SJSA1 (cell line): ENCODE measurements at places on chromosomes 16 and 17. TPM values are rescaled to one million over a fixed set of nuclear protein-coding genes. Genes with fewer than 3 reads are reported as not detected.

- no peak for DNase-seq
Observed at GRCh38 chr17:72343911-72344310, 223.1 kb downstream of the SOX9 start.

DNA sequence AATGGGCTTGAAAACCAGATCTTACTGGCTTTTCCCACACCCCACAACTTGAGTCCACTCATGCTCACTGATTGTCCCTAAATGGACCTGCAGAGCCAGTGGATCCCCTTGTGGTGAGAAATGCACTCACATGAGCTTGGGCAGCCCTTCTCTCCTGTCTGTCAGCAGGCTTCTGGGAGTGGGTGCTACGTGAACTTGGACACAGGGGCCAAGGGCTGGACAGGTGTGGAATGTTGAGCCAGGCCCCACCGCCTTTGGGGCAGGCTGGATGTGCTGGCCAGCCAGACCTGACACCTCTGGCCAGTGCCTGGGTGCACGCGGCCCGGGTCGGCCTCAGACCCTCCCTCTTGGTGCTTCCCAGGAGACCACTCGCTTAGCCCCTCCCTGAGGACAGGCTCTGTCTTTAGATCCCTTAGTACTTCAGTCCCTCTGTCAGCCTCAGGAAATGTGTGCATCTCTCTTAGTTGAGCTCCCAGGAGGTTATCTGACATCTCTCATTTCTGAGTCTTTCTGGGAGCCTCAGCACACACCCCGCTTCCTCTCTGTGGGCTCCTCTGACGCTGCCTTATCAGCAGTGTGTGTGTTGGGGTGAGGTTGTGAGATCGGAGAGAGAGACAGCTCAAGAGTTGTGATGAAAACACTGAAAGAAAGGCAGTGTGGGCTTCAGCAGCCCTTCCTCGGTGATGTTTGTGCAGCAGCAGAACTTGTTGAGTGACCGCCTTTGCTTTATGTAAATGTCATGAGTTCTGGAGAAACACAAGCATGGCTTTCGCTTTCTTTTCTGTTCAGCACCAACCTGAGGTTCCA is 117.0 kb downstream of the RAB11FIP4 start:
- no peak for DNase-seq

- DNase-seq = peak; percentile 60
Observed at GRCh38 chr17:61218438-61218837, 181.2 kb upstream of the TBX2 start.

- no peak for DNase-seq
Observed at GRCh38 chr17:57397402-57397801, 141.1 kb downstream of the MSI2 start.

DNA sequence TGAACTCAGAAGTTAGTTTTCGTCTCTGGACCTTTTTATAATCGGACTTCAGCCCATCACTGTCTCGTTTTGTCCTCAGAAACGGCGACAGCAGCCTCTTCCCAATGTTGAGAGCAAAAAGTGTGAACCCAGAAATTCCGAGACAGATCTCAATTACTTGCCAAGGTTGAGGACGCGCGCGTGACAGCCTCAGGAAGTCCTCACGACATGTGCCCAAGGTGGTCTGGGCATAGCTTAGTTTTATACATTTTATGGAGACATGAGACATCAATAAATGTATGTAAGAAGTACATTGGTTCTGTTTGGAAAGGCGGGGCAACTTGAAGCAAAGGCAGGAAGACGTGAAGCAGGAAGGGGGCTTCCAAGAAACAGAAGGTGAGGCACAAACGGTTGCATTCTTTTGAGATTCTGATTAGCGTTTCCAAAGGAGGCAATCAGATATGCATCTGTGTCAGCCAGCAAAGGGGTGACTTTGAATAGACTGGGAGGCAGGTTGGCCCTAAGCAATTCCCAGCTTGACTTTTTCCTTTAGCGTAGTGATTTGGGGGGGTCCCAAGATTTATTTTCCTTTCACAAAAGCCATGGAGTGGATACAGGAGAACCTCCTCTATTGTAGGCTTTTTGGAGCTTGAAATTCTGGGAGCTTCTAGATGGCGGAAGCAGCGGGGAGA is 583 bp upstream of the ZNF747 start:
- DNase-seq = peak; percentile 35

DNA sequence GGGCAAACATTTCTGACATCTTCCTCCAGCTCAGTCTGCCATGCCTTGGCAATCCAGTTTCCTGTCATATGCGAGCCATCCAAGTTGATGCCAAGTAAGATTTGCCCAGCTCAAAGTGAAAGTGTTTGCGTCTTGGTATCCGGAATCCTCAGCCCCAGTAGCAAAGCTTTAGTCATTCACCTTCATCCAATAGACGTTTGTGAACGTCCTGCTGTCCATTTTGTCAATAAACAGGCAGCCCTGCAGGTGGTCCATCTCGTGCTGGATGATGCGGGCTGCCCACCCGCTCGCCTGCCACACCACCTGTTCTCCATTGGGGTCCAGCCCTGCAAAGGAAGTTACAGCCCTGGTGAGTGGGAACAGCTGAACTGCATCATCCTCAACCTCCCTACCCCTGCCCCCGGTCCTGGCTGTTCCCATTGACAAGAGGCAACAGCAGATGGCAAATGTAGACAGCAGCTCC is 1.5 kb downstream of the PDF start:
- no peak for DNase-seq

GRCh38 chr16:67101311-67102082 is 8.2 kb upstream of the PHAF1 start:
- DNase-seq = no peak

DNA sequence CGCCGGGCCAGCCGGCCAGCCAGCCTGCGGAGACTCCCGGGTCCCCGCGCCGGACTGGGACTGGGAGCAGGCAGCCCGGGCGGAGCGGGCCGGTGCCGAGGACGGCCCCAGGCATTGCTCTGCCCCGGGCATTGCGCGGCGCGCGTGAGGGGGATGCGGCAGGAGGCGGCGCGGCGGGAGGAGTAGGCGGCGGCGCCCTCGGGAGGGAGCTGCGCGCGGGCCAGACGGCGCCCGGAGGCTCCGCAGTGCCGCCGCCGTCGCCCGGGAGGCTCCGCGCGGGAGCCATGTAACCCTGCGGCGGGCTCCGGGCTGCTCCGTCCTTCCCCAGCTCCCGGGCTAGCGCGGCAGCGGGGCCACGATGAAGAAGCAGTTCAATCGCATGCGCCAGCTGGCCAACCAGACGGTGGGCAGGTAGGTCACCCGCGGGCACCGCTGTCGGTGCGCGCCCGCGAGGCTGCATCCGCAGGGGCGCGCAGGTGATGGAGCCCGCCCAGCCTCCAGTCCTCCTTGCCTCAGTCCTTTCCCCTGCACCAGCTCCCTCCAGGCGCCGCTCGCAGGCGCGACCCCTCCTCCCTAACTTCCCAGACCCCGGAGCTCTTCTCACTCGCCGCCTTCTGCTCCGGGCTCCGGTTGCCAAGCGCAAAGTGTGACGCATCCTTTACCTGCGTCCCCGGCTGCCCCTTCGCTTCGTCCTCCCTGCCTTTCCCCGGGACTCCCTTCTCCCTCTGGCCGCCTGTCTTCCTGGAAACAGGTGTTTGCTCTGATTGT is at the start of gene ARHGAP44:
TSS of gene ARHGAP44 (plus strand) at position 18 of the 768 bp plus-strand sequence. CDS start at position 359, 341 bp downstream.
- peak; percentile 63 for DNase-seq

DNA sequence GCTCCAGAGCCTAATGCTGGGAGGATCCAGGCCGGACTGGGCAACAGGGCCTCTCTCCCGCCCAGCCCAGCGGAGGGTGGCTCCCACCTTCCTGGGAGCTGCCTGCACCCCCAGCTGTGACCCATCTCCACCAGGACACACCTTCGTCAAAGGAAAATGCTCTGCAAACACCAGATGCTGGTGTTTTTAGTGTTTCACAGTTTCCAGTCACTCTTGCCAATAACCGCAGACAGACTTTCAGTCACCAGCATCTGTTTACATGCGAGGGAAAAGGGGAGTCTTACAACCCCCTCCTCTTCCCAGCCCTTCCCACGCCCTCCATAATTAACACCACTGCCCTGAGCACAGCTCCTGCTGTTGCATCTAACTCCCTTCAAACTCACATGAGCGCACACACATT is 25.3 kb downstream of the KLHDC4 start:
- no peak for DNase-seq

- DNase-seq = no peak
Observed at GRCh38 chr17:63189082-63189481, 223.0 kb downstream of the TANC2 start.

DNA sequence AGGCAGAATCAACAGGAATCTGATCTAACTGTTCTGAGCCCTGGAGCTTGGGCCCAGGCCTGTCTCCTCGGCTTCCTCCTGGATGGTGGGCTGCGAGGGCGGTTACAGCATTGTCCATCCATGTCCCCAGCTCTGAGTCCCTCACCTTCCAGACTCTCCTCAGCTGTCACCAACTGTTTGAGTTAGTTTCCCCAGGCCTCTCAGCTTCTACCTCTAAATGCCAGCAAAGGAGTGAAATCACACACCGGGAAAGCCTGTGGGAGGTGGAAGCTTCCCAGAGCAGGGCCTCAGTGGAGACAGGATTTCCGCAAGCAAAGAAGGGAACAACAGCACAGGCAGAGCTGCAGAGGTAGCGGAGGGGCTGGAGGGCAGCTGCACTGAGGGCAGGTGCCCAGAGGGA is 9.4 kb upstream of the PRPSAP2 start:
- no peak for DNase-seq

- no peak for DNase-seq
Observed at GRCh38 chr17:33560165-33560564, 267.1 kb upstream of the ASIC2 start.

DNA sequence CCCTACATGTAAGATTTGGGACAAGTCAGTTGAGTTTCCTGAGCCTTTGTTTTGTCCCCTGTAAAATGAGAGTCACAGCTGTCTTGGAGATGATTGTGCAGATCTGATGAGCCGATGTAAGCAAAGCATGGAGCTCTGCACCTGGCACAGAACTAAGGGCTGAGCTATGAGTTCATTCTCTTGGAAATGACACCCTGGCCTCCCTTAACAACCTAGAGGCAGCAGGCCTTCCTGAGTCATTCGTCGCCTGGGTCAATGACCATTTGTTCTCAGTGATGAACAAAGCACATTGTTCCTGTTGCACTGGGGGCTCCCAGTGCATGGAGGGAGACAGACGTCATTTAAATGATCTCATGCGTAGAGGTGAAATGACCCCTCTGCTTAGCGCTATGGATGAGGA is 62.8 kb upstream of the GCSH start:
- no peak for DNase-seq

DNA sequence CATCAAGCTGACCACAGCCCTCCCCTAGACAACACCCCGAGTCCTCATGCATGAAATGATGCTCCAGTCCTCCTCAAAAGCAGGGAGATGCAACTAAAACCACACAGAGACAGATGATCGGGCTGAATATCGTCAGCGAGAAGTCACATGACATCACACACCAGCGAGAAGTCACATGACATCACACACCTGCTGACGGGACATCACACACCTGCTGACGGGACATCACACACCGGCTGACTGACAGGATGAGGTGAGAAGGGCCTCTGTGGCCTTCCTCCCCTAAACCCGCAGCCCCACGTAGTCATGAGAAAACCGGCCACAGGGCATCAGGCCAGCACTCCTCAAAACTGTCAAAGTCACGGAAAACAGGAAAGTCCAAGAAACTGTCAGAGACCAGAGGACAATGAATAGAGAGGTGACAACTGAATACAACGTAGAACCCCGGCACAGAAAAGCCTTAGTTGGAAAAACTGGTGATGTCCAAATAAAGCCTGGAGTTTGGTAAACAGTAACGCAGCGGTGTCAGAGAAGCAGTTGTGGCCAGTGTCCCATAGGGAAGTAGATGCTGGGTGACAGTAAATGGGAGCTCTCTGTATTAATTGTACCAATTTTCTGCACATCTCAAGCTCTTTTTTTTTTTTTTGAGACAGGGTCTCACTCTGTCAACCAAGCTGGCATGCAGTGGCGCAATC is 14.3 kb downstream of the LITAF start:
- no peak for DNase-seq

DNA sequence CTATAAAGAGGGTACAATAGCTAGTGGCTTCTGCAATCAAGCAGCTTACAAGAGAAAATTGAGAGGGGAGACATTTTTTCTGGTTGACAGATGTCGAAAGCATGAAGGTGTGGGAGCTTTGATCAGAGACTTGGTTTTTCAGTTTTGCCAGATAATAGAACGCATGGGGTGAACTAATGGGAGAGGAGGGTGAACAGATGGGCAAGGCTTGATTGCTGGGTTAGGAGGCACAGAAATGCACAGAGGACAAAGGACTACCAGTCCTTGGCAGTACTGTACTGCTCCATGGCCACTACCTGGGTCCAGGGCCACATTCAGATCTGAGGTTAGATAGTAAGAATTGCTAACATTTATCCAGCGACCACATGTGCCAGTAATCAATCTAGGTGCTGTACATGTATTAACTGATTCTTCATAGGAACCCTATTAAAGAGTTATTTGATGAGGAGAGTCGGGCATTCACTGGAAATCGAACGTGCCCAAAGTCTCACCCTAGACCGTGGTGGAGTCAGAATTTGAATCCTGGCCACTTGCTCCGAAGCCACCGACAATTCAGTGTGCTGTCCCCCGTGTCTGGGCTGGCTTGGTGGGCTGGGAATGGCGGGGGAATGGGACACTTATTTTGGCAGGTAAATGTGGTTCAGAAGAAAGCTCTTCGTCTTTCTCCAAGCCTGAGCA is 873 bp upstream of the KSR1 start:
- no peak for DNase-seq

DNA sequence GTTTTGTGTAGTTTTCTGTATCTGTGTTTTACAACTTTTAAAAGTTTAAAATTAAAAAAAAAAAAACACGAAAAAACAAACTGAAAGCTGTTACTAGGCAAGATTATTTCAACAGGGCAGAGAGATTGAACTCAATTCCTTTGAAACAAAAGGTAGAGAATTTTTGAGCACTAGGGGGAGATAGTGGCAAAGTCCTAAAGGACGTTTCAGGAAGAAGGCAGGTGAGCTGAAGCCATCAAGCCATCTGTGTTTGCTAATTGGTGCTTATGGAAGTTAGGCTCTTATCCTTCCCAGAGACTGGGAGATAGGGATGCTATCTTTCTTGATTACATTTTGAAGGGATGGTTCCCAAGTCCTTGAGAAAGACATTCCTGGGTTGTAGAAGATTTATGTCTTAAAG is 70.6 kb upstream of the CLEC3A start:
- no peak for DNase-seq

DNA sequence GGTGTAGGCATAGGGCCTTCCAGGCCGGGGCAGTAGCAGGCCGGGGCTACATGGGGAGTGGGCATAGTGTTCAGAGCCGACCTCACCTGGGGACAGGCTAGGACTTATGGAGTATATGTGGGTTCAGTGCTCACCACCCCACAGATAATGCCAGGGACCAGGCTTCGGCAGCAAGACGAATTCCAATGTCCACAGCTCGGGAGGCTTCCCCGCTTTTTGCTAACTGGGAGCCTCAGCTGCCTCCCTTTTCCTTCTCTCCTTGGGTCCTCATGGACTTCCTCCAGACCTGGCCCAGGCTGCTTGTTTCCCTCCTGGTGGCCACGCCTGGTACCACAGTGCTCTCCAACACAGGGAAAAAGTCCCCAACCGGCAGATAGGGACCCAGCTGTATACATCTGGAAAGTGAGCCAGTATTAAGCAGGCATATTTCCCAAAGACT is 20.1 kb upstream of the SLC46A1 start:
- DNase-seq = no peak

- no peak for DNase-seq
Observed at GRCh38 chr16:20803561-20804214, 2.6 kb downstream of the ERI2 start.

KCNJ12 gene
- not detected in 2 replicates for total RNA-seq

SPIRE2 gene
- 2.3 and 2.7 TPM in 2 replicates for total RNA-seq

ACAP1 gene
- total RNA-seq = not detected in 2 replicates

CHRNE gene
- total RNA-seq = 0.29 TPM in 1 of 2 replicates, not detected in the other

USP43 gene
- 2.1 and 2.9 TPM in 2 replicates for total RNA-seq

ATP2A1 gene
- total RNA-seq = 0.53 TPM in 1 of 2 replicates, not detected in the other

P2RX5 gene
- total RNA-seq = not detected in 2 replicates

CHTF8 gene
- 37.6 and 43.1 TPM in 2 replicates for total RNA-seq

NUPR1 gene
- 0.16 and 0.92 TPM in 2 replicates for total RNA-seq

PRCD gene
- 0.13 TPM in 1 of 2 replicates, not detected in the other for total RNA-seq

HES7 gene
- not detected in 2 replicates for total RNA-seq

ATP1B2 gene
- total RNA-seq = not detected in 2 replicates
